Stimulated activated CD4-positive, alpha-beta T cell treated with anti-CD3 and anti-CD28 coated beads, Interleukin-1b, Interleukin-23, amount 100 ng/mL, for 48 hours (primary cell): ENCODE measurements at places on chromosomes 2 and 18.

DNA sequence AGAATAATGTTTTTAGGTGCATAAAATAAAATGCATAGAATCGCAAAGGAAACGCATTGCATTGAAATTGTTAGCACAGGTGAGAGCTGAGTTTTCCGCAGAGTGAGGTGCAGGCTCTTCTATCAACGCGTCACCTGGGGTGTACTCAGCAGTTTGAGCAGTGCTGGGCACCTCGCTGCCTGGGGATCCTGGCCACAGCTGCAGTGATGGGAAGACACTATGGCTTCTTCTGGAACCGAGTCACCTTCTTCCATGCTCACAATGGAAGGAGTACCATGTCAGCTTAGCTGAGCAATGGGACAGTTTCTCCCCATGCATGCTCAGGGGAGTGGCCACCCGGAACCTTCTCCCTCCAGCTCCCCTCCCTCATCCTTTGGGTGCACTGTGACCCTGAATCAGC, 95.4 kb upstream of the OTOS start:
- DNase-seq: no peak

- no peak for DNase-seq
Observed at GRCh38 chr2:30026091-30027055, 105.0 kb upstream of the ALK start.

GRCh38 chr2:122988395-122989221, 1036.5 kb upstream of the CNTNAP5 start:
- no peak for DNase-seq

DNA sequence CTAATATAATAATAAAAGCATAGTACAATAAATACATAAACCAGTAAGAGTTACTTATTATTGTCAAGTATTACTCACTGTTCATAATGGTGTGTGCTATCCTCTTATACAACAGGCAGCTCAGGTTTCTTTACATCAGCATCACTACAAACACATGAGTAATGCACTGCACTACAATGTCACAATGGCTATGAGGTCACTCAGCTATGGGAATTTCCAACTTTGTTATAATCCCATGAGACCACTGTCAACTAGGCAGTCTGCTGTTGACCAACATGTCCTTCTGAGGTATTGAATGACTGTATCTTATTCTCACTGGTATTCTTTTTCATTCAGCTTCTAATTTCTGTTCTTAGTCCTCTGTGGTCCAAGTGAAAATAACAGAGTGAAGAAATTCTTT, 250.4 kb upstream of the DSEL start:
- DNase-seq: no peak

DNA sequence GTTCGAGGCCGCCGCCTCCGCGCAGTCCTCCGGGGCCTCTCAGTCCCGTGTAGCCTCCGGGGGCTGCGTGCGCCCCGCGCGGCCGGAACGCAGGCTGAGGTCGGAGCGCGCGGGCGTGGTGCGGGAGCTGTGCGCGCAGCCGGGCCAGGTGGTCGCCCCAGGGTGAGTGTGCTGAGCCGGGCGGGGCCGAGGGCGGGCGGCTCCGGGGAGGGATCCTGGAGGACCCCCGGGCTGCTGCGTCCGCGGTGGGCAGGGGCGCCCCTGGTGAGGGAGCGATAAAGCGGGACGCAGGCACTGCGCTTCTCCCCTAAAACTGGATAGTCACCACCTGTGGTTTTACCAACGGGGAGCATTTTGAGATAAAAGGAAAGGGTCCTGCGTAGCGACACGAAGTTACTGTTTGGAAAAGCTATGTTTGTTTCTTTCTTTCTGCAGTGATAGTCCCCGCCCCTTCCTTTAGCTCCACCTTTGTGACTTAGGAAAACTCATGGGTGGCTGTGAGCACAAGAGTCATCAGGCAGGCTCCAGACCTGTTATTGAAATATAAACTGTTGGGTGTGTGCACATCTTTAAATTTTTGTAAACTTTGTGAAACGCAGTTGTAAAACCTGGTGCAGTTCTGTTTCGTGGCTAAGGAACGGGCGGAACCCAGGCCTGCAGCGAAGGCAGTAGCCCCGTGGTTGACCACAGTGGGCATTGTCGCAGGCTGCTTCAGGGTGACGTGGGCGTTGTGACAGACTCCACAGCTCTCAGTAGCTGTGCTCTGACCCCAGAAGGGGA, 687 bp downstream of the CTDP1 start:
- DNase-seq: peak; percentile 48

GRCh38 chr2:205869439-205869838, 187.1 kb downstream of the NRP2 start:
- no peak for DNase-seq

DNA sequence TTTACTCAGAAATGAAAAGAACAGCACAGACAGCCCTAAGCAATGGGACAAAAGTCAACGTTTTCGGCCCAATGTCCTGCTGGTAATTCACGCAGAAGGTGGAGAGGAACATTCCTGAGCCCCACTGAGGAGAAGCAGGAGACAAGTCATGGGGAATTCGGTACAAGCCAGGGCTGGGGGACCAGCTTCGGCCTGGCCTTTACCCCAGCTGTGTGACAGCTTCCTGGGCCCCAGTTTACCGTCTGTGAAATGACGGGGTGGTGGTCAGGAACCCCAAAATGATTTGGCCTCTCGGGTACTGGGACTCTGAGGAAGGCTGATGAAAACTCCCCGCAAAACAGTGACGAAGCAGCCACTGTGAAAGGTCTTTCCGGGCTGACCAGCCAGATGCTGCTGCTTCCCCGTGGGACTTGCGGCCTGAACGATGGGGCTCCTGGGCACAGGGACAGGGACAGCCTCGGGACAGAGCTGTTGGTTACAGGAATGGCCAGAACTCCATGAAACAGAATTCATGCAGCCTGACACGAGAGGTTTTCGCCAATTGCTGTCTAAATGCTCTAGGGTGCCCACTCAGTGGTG, 21.6 kb downstream of the KIF1A start:
- no peak for DNase-seq

GRCh38 chr18:54710900-54711281, 117.4 kb upstream of the RAB27B start:
- no peak for DNase-seq
